NCI-H226 (cell line): ENCODE measurements at places on chromosomes 1 and 21.

DNA sequence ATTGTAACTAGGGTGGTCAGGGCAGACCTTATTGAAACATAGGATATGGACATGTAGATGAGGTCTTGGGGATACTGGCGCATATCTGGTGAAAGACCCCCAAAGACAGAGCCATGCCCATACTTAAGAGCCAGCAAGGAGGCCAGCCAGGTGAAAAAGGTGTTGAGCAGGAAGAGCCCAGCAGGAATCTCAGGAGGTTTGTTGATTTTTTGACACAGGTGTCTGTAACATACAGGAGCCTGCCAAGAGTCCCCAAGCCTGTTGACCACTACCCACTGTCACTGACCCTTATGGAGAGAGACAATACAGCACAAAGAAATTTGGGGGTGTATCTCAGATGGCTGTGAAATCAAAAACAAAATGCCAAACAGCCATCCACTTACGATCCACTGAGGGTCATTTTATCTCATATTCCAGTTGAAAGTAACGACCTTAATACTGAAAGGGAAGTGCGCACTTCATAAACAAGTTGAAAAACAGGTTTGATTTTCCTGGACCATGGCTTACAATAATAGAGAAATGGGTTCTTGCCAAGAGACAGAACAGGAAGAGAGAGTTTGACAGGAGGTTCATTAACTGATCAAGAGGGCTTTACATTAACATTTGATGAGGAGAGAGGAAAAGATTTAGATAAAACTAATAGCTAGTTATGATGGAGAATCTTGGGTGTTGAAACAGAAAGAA, 163.6 kb downstream of the GLUL start:
- no peak for DNase-seq

- no peak for DNase-seq
These were observed 739.4 kb upstream of the ADGRL4 start for GRCh38 chr1:79745929-79746328.

GRCh38 chr21:46048926-46049889, 48.7 kb upstream of the COL6A2 start:
- DNase-seq, result peak; percentile 98

DNA sequence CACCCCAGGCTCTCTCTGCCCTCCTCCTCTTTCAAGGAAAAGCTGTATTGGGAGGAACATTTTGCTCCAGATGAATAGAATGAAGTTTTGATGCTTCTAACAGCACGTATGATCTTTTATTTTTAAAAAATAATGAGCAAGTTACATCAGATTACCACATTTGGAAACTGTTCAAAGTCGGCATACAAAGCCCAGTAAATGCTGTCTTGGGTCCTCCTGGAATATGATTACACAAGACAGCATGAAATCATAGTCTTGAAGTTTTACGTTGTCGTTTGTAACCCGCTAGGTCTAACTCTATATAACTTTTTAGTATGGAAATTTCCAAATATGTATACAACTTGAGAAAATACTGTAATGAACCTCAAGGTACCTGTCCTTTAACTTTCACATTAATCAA, 385.6 kb downstream of the HLX start:
- no peak for DNase-seq

GRCh38 chr1:85344256-85344694, 67.8 kb upstream of the BCL10 start:
- peak; percentile 60 for DNase-seq

GRCh38 chr1:116754198-116754977, at the start of gene CD2:
TSS of gene CD2 (plus strand) at chr1:116754430. CDS start at chr1:116754493, 63 bp downstream.
- DNase-seq, result no peak
